ENCODE measurements at places on chromosomes 3 and 15.

DNA sequence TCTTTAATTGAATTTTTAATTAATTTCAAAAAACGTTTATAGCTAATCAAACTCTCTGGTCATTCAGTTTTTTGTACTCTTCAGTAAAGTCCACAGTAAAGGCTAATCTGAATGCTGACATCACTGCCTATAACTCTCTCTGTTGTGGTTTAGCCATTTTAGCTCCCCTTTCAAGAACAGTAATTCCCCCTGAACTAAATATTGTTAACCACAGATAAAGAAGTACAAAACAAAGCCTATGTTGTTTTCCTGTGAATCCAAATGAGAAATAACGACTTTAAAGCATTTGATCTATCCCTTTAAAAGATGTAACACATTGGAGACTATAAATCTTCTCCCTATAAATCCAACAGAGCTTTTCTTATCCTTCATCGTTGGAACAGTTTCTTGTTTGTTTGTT, 94.2 kb downstream of the ZBTB20 start:
- DNase-seq = no peak

DNA sequence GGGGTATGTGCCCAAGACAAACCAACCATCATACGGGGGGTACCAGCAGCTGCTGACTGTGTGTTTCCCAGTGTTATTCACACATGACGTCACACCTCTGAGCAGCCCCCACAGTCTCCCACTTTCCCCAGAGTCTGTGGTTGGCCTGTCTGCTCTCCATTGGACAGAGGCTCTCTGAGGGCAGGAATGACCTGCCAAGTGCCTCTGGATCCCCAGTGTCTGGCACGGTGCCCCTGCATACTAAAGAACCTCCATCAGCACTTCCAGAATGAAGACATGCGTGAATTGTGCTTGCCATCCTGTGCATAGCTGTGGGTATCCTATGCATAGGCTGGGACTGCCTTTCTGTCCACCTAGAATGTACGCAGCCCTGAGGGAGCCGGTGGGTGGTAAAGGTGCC, 3.5 kb upstream of the CCDC9B start:
- DNase-seq = no peak

DNA sequence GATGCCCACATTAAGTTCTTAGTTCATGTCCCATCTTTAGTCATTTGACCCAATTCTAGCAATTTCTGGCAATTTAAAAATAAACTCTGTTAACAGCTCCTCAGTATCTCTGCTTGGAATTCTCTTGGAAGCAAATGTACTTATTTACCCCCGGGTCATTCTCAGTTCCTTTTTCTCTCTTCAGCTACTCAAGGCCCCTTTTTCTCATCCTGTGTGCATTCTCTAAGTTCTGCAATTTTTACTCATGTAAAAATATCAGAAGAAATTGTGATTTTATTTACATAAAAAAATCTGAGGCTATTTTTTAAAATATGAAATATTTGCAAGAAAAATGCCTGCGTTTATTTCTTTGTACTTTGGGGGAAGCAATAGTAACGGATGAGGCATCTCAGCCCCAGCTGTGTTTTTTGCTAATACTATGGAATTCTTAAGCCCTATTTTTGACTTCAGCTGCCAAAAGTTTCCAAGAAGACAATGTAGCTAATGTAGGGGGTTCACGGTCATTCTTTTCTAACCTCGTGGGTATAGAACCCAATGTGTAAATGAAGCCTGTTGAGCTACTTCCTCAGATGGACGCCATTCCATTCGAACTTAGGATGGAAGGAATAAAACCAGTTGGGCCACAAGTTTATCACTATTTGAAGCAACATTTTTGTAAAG, 20.0 kb downstream of the CERS3 start:
- DNase-seq = no peak

GRCh38 chr3:122802323-122802722, 7.5 kb downstream of the SLC49A4 start:
- no peak for DNase-seq

GRCh38 chr3:116815831-116816588, 106.4 kb downstream of the TUSC7 start:
- no peak for DNase-seq

GRCh38 chr15:29820394-29821154, 1.7 kb downstream of the TJP1 start:
- no peak for DNase-seq

DNA sequence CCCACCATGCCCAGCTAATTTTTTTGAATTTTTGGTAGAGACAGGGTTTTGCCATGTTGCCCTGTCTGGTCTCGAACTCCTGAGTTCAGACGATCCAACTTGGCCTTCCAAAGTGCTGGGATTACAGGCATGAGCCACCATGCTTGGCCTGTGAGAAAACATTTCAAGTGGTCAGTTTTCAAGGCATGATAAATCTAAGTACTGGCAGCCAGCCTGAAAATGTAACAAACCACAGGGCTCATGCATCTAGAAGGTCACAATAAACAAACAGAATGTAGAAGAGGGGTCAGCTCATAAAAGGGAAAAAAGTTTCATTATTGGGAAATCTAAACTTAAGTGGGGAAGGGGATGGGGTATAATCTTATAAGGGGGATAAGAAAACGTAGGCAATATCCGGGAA, 39.9 kb downstream of the PPCDC start:
- DNase-seq = no peak

- no peak for DNase-seq
Observed at GRCh38 chr15:63509955-63510940, 5.9 kb downstream of the USP3 start.

DNA sequence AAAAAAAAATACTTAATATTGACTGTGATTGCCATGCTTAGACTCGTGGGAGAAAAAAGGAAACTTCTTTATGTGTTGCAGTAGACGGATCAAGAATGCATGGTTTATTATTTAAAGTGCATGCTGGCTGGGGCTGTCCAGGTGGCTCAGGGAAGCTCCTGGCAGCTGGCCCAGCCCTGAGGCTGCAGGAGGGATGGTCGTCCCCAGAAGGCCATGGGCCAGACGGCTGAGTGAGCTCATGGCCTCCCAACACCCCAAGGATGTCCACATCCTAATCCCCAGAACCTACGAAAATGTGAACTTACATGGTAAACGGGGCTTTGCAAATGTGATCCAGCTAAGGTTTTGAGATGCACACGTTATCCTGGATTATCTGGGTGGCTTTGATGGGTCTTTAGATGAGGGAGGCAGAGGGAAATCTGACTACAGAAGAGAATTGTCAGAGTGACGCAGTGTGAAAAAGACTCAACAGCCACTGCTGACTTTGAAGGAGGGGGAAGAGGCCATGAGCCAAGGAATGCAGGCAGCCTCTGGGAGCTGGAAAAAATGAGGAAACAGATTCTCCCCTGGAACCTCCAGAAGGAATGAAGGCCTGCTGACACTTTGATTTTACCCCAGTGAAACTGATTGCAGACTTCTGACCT, 29.8 kb downstream of the ADAMTS17 start:
- DNase-seq = no peak

- no peak for DNase-seq
Observed at GRCh38 chr3:157074981-157075380, 85.0 kb downstream of the CCNL1 start.

DNA sequence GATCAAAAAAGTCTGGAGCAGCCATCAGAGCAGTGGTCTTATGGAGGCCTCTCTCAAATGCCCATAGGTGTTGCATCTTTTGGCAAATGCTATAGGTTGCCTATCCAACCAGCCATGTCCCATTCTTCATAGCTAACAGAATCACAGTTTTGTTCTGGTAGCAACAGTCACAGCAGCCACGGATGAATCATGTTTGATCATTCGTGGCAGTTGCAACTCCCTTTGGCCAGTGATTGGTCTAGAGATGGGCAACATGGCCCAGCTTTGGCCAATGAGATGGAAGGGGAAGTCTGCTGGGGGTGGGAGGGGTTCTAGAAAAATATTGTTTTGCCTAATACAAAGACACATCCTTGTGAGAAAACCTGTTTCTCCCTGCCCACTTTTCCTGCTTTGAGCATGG, 50.3 kb upstream of the PPP2R3A start:
- DNase-seq = no peak

GRCh38 chr15:51969728-51970127, 1.9 kb downstream of the LEO1 start:
- no peak for DNase-seq

DNA sequence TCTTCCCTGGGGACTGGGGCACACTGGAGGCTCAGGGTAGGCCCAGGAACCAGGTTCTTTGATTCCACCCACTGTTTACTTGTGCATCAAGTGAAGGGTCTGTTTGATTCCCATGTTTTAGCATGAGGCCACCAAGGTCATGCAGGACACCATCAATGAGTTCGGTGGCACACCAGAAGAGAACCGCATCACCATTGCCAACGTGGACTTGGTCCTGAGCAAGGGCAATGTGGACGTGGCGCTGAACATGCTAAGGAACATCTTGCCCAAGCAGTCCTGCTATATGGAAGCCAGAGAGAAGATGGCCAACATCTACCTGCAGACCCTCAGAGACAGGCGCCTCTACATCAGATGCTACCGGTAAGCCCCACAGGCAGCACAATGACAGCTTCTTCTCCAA, 21.5 kb downstream of the TTC21A start:
- DNase-seq = no peak

DNA sequence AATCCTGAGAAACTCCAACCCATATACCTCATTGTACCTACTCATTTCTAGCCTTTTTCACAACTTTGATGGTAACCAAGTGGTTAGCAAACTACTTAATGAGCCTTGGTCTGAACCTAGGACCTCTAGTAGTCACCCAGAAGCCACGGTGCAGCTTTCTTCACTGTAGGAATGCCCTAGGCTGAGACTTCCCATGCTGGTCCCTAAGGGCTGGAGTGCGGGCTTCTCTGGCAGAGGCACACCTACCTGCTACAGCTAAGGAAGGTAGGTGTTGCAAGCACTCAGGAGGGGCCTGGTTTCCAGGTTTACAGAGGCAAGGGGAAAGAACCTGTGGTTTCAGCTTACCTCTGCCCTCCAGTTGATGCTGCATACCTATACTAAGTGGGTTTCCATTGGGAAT, 65.4 kb downstream of the DHX30 start:
- DNase-seq = no peak

Data from activated T-cell treated with anti-CD3 and anti-CD28 coated beads for 1 hour (primary cell).